Bronchial smooth muscle cell (primary cell): ENCODE measurements at places on chromosomes 16 and 17. TPM values are rescaled to one million over a fixed set of nuclear protein-coding genes. Genes with fewer than 3 reads are reported as not detected.

The C16orf86 gene
- total RNA-seq, result 3.3 and 3.9 TPM in 2 replicates

The TM4SF5 gene
- not detected in 2 replicates for total RNA-seq

The CHD9NB gene
- 2.0 and 5.5 TPM in 2 replicates for total RNA-seq

The MSL1 gene
- total RNA-seq, result 32.2 and 32.6 TPM in 2 replicates

The MT4 gene
- not detected in 2 replicates for total RNA-seq

The CMTM4 gene
- total RNA-seq, result 3.5 and 6.5 TPM in 2 replicates

The ZSCAN10 gene
- not detected in 2 replicates for total RNA-seq

The ZNF785 gene
- total RNA-seq, result 6.8 and 7.1 TPM in 2 replicates
